ENCODE measurements at places on chromosomes 5 and 9.

DNA sequence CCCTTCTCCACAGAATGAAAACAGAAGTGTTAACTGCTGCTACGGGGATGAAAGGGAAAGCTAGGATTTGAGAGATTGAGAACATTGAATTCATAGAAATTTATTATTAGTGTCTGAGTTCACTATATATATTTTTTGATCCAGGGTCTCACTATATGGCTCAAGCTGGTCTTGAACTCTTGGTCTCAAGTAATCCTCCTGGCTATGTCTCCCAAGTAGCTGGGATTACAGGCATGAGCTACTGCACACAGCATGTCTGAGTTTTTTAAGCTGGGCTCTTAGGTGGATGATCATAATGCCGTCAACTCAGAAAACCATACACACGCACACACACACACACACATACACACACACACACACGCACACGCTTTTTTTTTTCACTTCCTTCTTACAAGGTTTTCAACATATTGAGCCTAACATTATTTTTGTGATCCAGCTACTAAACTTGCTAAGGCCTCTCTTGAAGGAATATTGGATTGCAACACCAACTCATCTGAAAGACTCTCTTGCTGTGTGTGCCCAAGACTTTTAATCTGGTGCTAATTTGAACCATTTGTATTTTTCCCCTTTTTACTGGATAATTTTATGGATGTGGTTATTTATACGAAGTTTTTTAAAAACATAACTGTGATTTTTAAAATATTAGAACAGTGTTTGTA is 1045.4 kb downstream of the DTWD2 start:
- DNase-seq = peak; percentile 15

GRCh38 chr9:131709771-131710431 is 30.0 kb downstream of the RAPGEF1 start:
- no peak for DNase-seq

- no peak for DNase-seq
Observed at GRCh38 chr5:138351056-138351455, 1.4 kb upstream of the KDM3B start.

DNA sequence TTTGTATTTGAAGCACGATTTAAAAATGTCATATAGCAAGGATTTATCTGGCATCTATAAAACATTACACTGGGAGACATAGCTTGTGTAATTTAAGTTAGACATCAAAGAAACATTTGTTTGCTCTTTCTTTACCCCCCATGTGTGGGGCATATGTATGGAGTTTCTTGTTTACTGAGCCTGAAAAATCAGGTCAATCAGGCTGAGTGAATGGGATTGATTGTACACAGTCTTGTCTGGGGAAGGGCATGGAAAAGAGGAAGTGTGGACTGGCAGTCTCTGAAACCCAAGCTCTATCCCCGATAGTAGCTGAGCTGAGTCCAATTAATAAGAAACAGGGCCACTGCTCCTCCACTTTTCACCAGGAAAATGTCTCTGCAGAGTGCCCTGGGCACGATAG is 49.4 kb downstream of the SLC46A2 start:
- DNase-seq = no peak

DNA sequence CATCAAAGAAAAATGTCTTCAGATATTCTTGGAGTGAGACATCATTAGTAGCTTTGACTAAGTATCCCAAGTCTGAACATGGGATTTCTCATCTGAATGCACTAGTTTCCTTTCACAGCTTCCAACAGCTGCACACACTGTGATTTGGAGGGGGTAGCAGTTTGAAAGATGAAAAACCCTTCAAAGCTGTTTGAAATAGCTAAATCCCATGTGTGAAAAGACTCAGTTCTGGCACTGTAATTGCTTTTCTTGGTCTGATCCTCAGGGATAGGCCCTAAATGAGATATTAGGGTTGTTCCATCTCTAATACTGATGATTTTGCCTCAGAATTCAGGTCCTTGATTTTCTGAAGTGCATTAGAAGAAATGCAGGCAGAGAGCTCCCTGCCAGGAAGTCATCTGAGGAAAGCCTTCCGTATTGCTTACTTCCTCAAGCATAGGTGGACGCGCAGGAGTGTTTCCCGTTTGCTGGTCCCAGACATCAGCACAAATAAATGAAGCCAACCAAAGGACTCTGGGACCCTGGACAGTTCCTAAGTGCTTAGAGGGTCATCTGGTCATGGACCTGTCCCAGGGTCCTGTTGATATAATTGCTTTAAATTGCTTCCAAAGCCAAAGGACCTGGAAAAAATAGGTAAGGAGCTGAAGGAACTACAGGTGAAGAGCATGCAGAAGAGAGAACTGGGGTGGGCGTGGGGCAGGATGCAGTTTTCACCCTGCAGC is 25.6 kb upstream of the FRMPD1 start:
- no peak for DNase-seq

- no peak for DNase-seq
Observed at GRCh38 chr5:4215143-4215542, 619.5 kb downstream of the IRX1 start.

GRCh38 chr9:79731171-79731890 is 159.6 kb downstream of the TLE4 start:
- DNase-seq = no peak

DNA sequence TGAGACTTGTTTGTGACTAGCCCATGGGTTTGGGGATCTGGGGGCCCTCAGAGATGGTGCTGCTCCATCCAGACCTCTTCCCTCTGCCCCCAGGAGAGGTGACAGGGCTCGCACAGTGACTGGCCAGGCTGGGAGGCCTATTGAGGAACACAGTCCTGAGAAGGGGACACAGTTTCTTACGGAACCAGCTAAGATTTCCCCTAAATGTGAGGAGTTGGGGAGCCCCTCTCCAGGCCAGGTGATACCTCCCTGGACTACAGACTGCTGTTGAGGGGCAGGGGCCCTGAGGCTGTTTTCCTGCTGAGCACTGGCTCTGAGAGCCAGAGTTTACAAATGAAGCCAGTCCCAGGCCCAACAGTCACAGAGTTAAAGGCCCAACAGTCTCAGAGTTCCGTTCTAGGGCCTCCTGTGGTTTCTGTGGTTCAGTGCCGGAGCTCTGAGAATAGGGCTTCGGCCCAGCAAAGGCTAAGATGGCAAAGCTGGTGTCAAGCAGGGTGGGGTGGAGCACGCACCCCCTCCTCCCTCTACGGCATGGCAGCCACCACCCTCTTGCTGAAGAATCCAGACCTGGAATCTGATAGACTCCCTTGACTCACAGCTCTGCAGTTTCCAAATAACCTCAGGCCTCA is 1.1 kb upstream of the SEMA4D start:
- no peak for DNase-seq

DNA sequence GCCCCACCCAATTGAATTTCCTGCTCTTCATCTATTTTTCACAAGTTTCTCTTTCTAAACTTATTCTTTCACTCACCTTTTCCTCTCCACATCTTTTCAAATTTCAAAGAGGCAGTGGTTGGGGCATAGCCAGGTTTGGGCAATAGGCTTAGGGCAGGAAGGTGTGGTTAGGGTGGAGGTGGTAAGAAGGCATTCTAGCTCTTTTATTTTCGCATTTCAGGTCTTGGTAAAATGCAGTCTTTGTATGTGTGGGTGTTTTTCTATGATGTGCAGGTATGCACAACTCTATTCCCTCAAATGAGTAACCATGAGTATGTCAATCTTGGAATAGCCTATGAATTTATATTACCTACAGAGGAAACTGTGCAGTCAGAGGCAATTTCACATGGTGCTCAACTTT is 129.8 kb upstream of the IFNE start:
- no peak for DNase-seq

DNA sequence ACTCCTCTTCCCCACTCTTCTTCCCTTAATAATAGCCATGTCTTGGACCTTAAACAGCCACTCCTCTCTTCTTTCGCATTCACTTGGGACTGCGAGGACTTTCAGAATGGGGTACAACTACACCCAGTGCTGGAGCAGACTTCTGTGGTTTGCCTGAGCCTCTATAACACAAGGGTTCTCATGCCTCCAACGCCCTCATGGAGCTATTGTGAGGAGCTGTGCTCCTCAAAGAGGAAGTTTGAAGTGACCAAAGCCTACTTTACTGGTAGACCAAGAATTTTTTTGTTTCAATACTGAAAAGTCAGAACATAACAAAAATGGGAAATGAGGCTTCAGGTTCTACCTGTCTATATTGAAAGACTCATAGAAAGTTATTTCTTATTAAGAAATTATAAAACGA is 316.4 kb downstream of the PIK3R1 start:
- no peak for DNase-seq

DNA sequence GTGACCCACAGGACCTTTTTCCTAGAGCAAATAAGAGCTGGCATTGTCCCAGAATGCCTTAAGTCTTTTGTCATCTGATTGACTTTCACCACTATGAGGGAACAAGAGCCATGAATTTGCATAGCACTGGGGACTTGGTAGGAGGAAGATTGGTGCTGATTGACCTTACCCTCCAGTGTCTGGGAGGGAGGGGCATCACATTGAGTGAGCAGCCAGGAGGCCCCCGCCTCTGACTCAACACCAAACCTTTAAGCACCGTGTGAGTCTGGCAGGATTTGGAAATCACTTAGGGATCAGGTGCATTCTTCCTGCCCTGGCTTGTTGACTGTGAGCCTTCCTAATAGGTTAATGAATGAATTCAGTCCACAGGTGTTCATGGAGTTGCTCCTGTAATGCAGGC is 40.7 kb downstream of the WNK2 start:
- no peak for DNase-seq

Data from muscle of back (tissue), 13 donors.